Occipital lobe (tissue), 3 donors: ENCODE measurements at places on chromosomes 6 and 20. TPM values are rescaled to one million over a fixed set of nuclear protein-coding genes. Genes with fewer than 3 reads are reported as not detected.

Gene TINAG
- total RNA-seq = 0.16 TPM

Gene OR5V1
- total RNA-seq = not detected

Gene RAB44
- total RNA-seq = not detected

Gene LAMA5
- total RNA-seq = 11.2 TPM

Gene FAM217A
- not detected for total RNA-seq

Gene GJA10
- total RNA-seq = not detected

Gene IP6K3
- total RNA-seq = not detected

Gene ZNF341
- 2.7 TPM for total RNA-seq

GRCh38 chr6:127225497-127225896, 41.2 kb upstream of the RNF146 start:
- DNase-seq = no peak

DNA sequence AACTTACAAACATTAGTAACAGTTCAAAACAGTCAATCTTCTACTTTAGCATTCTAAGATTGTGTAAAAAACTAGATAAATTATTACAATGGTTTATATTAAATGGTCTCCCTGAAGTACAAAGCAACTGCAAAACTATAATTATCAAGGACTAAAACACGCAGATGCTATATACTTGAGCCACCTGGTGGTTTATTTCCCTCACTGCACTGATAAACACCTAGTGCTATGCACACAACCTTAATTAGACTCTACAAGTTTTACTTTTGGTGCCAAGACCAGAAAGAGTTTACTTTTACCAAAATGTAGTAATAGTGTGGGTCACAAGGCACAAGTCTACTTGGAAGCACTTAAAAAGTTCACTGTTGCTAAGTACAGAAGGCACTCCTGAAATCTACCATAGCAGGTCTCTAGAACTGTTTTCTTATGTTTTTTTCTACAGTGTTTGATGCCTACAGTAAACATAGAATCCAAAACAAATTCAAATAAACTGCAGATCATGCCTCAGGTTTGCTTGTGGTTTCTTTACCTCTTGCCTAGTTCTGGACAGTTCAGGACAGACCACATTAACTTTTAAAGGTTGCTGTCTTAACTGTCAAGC, 49.2 kb downstream of the GMDS start:
- DNase-seq = no peak

GRCh38 chr20:58233881-58234528, 5.6 kb upstream of the ANKRD60 start:
- DNase-seq = no peak

- no peak for DNase-seq
These were observed 12.3 kb upstream of the CBFA2T2 start for GRCh38 chr20:33477386-33478234.

- no peak for DNase-seq
These were observed 177.0 kb upstream of the SNX9 start for GRCh38 chr6:157646012-157646411.

GRCh38 chr6:106591111-106591825, 38.0 kb downstream of the RTN4IP1 start:
- no peak for DNase-seq

DNA sequence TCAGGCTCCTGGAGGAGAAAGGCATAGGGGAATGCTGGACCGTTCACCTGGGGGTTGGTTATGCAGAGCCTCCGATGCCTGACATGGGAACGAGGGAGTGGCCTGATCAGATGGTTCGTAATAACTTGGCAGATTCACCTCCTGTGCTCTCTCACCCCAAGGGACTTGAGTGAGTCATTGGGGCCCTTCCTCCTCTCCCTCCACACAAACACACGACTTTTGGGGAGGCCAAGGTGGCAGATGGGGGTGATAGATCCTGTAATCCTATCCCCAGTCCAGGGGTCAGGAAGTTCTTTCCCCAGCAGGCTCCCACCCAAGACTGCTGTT, 45.6 kb upstream of the ARFGEF2 start:
- no peak for DNase-seq

GRCh38 chr6:143243786-143244185, 183.1 kb downstream of the AIG1 start:
- no peak for DNase-seq

GRCh38 chr20:1669304-1669703, 11.7 kb upstream of the SIRPG start:
- no peak for DNase-seq

DNA sequence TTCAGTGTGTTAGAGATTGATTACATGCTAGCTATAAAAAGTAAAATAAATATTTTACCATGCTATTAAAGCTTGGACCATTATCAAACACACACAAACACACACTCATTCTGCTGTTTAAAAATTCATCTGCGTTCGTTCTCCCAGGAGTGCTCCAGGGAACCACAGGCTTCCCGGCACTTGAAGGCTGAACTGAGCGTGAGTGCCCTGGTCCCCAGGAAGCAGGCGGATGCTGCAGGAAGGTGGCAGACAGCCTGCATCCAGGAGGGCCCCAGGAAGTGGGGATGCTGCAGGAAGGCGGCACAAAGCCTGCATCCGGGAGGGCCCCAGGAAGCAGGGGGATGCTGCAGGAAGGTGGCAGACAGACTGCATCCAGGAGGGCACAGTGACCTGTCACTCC, 147.2 kb upstream of the SNX9 start:
- DNase-seq = no peak

DNA sequence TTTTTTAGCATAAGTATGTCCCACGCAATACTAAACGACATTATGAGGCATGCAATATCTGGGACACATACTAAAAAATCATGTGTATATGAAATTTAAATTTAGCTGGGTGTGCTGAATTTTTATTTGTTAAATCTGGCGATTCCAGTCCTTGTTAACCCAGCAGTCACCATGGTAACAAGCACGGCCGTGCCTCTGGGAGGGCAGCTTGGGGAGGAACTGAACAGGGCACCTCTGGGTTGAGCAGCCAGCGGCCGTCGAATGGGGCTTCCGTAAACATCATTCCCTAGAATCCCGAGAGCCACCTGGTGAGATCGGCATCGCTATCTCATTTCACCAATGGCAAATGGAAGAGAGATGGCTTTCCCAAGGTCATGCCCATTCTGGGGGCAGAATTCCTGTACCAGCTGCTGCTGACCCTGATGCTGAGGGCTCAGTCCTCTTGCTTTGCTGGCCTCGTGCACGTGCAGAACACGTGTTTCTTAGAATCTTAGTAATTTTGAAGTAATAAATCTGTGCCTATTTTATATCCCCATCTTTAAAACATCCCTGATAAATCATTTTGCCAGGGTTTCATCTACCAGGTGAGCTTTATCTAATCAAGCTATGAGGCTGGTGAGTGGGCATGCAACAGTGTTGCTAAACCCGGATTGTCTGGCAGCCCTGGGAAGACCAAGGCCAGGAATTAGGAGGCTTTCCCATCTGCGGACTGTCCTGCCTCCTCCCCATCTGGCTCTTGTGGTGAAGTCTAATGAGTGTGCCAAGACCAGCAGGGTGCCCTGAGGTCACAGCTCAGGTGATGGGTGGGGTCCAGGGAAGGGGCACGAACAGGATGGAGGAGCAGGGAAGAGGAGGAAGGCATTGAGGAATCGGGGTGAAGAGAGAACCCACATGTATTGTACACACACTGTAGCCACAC, 85.1 kb downstream of the AGPAT4 start:
- no peak for DNase-seq

DNA sequence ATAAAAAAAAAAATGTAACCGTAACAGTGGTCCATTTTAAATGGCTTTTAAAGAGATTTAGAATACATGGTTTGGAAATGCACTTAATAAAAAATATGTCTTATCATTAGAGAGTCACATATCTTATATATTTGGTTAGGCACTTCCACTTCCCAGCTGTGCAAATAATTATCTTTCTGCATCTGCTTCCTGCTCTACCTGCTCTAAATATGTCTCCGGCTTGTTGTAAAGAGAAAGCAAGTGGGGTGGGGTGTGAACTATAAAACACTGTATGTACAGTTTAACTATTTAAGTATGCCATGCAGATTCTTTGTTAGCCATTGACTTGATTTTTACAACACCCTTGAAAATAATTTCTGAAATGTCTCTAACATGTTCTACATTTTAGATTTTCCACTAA, 106.3 kb downstream of the NKAIN2 start:
- no peak for DNase-seq

DNA sequence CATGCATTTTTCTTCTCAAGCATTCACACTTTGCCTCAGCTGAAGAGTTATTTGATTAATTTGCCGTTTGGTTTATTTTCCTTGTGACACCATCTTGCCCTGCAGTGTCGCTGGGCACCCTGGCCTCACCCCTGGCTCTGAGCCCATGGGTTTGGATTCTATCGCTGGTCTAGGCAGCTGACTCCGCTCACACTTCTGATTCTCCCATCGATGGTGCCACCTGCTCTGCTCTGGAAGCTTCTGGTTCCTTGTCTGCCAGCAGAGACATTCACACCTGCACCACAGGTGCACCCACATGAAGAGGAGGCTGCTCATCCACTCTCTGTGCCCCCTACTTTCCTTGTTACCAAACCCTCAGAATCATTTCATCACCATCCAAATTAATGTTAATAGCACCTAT, 291.6 kb upstream of the CDH4 start:
- no peak for DNase-seq

- no peak for DNase-seq
These were observed 96.7 kb downstream of the SLX4IP start for GRCh38 chr20:10531848-10532247.

DNA sequence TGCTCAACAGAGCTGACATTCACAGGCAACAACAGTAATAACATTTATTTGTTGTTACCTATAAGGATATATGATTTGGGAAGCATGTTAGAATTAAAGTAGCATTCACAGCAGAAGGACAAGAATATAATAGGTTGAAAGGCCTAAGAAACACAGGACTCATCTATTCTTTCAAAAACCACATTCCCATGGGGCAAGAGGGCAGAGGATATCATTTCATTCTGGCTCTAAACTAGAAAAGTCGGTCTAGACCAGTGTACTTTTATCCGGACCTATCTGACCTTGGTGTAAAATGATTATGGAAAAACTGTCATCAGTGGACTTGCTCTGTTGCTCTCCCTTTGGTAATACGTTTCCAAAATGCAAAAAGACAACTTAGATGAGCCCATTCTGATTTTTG, 914.7 kb upstream of the CITED2 start:
- DNase-seq = no peak

DNA sequence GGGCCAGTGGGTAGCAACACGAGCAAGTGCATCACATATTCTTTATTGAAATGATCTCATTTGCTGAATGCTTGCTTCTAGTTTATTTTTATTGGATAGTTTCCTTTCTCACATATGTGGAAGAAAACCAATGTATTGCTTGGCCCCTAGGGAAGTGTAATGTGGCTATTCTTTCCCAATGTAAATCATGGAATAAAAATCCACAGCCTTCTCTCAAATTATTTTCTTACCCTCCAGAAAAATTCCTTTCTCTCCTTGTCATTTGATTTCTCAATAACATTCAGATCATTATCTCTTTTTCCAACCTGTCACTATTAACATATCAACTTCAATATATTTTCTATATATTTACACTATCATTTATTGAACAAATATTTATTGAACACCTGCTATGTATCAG, 51.9 kb upstream of the PTPRK start:
- DNase-seq = no peak

GRCh38 chr6:33410711-33411631, at the start of gene PHF1:
TSS of gene PHF1 (plus strand) at chr6:33411014. CDS start at chr6:33412264, 1,250 bp downstream.
- DNase-seq = peak; percentile 73

GRCh38 chr6:169592558-169592957, 109.3 kb downstream of the WDR27 start:
- no peak for DNase-seq
